Kidney glomerular epithelial cell (primary cell): ENCODE measurements at places on chromosomes 5 and 9.

DNA sequence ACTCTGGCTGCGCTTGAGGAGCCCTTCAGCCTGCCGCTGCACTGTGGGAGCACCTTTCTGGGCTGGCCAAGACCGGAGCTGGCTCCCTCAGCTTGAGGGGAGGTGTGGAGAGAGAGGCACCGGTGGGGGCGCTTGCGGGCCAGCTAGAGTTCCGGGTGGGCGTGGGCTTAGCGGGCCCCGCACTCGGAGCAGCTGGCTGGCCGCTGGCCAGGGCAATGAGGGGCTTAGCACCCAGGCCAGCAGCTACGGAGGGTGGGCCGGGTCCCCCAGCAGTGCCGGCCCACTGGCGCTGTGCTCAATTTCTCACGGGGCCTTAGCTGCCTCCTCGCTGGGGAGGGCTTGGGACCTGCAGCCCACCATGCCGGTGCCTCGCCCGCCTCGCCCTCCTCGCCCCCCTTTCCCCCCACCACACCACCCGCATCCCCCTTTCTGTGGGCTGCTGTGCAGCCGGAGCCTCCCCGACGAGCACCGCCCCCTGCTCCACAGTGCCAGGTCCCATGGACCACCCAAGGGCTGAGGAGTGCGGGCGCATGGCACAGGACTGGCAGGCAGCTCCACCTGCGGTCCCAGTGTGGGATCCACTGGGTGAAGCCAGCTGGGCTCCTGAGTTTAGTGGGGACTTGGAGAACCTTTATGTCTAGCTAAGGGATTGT lies 954.5 kb downstream of the DTWD2 start:
- no peak for DNase-seq

GRCh38 chr5:141547488-141547887 lies 58.6 kb downstream of the PCDHGC5 start:
- DNase-seq = no peak

GRCh38 chr5:89289604-89290003 lies 406.6 kb upstream of the MEF2C start:
- no peak for DNase-seq

- DNase-seq = no peak
These were observed 304.5 kb downstream of the CWC27 start for GRCh38 chr5:65073250-65073661.

DNA sequence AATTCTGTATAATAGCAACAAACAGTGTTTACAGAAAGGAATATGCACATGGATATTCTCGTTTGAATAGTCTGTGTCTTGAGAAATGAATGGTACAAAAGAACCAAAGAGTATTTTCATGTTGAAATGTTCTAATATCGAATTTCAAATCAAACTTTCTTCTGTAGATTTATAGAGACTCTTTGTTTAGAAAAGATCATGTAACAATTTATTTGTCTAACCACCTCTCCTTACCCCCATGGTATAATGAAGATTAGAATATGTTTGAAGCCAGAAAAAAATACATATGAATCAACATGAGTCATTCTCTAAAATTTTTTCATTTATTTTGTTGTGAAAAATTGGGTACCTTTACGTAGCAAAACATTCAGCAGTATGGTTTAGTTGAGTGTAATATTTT lies 285.6 kb downstream of the PRR16 start:
- DNase-seq = no peak

DNA sequence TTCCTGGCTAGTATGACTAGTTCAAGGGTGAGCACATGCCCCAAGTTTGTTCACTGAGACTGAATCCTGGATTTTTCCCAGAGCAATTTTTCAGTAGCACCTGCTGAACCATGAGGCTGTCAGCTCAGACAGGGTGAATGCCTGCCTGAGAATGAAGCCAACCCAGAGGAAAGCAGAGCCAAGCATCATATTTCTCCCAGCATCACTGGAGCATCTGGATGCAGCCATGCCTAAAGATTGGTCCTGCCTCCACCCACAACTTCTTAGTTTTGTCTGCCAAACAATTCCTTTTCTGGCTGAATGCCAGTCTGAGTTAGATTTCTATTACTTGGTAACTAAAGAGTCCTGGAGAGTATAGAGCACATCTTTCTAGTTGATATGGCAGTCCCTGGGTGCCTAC lies 343.6 kb downstream of the CSNK1G3 start:
- DNase-seq = peak; percentile 69
